ENCODE measurements at places on chromosomes 16 and 17.
A peak's percentile ranks its signal among the peaks of the same experiment; 100 is the strongest.

- no peak for DNase-seq
Observed at GRCh38 chr16:29824589-29825144, 4.4 kb downstream of the MVP start.

DNA sequence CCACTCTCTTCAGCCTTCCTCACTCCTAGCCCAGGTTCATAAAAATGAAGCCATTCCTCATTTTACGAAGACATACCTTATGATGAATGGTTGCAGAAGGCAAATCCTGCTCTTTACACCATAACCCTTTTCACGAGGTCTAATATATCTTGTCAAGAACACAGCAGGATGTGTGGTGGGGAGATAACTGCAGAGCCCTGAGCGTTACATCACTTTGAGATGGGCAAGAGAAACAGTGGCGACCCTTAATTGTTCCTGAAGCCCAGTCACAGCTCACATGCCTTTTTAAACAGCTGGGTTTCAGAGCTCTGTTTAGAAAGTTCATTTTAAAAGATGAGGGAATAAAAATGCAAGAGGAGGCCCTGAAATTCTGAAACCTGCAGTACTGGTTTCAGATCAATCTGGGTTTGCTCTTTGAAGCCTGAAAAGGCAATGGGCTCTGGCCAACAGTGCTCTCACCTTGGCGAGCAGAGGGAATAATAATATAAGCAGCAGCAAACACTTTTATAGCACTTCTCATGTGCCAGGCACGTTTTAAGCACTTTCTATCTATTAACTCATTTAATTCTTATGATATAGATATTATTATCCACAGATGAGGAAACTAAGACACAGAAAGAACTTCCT, 2.9 kb downstream of the FAM117A start:
- DNase-seq = no peak

DNA sequence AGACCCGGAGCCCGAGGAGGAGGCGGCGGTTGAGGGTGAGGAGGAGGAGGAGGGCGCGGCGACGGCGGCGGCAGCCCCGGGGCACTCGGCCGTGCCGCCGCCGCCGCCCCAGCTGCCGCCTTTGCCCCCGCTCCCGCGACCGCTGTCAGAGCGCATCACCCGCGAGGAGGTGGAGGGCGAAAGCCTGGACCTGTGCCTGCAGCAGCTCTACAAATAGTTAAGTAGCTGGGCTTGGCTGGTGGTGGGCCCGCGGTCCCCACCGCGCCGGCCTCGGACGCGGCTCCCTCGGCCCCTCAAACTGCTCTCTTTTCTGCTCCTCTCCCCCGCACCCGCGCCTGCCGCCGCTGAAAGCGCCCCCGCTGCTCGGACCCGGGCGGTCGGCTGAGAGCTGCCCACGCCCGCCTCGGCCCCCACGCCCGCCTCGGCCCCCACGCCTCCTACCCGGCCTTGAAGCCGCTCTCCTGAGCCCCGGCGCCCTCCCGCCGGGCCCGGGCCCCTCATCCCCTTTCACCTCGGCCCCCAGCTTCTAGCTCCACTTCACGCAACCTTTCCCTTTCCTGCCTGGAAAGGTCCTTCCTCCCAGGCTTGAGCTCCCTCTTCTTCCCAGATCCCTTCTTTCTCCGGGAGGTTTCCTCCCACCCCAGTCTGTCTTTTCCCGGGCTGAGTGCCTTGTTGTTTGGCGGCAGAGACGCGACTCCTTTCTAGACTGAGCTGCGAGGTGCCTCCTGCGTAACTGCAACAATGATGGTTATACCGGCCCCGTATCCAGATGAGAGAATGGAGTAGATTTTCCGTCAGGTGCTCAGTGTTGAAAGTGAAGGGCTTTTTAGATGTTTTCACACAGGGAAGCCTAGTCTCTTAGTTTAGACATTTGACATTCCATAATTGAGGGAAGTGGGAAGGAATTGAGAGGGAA, 850 bp downstream of the PPM1E start:
- peak; percentile 22 for DNase-seq

DNA sequence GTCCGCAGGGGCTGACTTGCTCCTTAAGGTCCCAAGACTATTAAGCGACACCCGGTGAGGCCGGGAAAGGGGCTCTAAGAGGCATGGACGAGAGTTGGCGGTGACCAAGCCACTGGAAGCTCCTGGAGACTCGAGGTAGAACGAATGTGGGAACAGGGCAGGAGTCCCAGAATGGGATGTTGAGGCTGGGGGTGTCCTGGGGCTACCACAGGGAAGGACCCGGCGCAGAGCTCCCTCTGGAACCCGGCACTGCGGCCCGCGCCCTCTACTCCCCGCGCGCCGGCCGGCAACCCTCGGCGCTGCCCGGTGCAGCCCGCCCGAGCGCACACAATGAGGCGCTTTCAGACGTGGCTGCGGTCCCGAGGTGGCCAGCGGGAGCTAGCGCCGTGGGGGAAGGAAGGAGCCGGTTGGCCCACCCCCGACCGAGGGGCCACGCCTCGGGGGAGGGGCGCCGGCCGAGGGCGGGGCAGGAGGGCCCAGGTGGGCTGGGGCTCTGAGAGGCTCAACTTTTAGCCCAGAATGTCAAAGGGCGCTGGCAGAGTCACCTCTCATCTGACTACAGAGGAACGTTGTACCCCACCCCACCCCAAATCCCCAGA, at the start of gene CHST6:
Gene CHST6, minus strand, starts transcription at position 366 of the 599 bp plus-strand sequence. CDS start 15,613 bp downstream, outside the sequence.
- DNase-seq = no peak

DNA sequence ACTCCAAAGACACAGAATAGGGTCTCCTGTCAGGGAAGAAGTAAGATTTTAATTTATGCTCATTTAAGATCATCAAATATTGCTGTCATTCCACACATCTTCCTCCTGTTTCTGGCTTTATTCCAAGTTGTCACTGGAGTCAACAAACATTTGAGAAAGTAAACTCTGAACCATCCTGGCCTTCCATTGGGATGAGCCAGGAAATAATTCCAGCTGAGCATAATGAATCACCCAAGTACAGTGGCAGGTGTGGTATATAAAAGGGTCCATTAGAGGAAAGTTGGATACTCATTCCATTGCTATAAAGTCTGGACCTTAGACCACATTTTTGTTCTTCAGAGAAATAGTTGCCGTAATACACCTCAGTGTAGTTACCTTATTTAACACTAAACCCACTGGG, 246.1 kb downstream of the SLC39A11 start:
- DNase-seq = no peak

DNA sequence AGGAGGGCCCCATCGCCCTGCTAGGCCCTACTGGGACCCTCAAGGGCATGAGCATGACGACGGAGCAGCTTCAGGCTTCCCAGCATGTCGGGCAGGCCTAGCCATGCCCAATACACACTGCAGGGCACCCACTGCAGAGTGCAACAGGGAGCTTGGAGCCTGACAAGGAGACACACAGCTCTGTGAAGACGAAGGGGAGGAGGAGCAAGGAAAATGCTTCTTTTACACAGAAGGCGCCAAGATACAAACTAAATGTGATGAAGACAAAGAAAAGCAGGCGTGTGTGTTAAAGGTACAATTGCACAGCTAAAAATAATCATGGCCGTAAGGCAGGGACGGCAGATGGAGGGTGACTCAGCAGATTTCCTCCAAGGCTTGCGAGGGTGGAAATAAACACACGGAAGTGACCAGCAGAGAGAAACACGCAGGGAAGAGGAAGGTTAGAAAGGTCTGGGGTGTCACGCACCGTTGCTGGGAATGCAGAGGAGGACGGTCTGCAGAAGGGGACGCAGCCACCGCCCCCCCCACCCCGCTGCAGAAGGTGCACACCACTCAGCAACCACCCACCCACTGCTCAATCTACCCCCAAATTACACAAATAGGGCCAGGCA, 108.5 kb downstream of the ZNF778 start:
- DNase-seq = no peak

- no peak for DNase-seq
Observed at GRCh38 chr17:38330941-38331411, 12.8 kb downstream of the GPR179 start.

DNA sequence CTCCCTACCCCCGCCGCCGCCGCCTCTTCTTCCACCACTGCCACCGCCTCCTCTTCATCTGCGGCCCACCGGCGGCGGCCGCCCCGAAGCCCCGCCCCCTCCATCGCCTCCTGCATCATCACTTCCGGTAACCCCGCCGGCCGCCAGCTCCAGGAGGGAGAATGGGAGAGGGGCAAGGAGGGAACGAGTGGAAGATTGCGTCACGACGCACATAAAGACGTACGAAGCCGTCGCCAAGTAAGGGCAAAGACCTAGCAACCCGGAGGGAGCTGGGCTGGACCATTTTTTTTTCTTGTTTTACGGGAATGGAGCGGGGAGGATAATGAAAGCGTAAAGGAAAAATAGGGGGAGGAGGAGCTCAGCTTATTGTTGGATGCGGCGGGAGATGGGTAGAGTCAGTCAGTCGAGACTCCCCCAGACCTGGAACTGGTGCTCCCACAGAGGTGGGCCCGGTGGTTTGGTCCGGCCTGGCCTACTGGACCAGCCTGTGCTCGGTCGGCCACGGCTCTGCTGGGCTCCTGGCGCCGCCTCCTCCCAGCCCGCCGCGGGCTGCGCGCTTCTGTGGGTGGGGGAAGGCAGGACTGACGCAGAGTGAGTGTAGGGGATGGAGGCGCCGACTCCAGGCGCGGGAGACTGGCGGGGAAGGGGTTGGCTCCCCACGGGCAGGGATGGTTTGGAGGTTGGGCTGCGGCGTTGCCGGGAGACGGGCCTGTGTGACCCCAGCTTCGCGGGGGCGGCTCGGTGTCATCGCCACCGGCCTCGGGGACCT, at the start of the genes DCUN1D3 and LYRM1:
Gene DCUN1D3, minus strand, starts transcription at position 60 of the 769 bp plus-strand sequence. CDS start 37,820 bp downstream, outside the sequence.
Gene LYRM1, plus strand, starts transcription at position 473 of the 769 bp plus-strand sequence. CDS start 14,785 bp downstream, outside the sequence.
- DNase-seq = peak; percentile 89

GRCh38 chr17:83186226-83186625, 106.8 kb downstream of the METRNL start:
- no peak for DNase-seq

DNA sequence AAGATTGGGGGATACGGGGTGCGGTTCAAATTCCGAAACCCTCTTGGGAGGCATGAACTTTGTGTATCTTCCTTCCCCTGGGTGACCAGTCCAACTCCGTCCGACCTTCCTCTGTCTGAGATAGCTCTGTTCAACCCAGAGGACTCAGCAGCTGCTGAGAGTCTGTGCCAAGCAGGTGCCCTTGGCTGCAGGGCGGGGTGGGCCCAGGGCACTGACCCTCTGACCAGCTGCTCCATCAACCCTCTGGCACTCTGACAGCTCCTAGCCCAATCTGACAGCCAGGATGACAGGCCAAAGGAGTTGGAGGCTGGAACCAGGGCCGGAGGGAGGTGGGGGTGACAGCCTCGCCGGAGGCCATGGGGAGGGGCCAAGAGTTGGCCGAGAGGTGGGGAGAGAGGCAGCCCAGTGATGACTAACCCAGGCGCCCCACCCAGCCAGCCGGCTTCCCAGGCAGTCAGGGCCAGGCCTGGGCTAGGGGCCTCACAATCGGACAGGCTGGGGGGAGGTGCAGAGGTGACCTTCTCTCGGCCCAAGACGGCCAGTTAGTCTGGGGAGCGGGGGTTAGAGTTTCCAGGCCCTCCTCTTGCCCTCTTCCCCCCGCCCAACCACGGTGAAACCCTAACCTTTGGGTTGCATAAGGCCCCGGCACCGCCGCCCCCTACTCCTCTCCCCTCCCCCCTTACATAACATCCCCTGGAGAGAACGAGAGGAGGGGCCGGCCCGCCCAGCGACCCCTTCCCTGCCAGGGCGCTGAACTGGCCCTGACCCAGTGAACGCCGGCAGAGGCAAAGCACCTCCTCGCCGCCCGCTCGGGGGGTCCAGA, 5.0 kb upstream of the TLCD2 start:
- no peak for DNase-seq

DNA sequence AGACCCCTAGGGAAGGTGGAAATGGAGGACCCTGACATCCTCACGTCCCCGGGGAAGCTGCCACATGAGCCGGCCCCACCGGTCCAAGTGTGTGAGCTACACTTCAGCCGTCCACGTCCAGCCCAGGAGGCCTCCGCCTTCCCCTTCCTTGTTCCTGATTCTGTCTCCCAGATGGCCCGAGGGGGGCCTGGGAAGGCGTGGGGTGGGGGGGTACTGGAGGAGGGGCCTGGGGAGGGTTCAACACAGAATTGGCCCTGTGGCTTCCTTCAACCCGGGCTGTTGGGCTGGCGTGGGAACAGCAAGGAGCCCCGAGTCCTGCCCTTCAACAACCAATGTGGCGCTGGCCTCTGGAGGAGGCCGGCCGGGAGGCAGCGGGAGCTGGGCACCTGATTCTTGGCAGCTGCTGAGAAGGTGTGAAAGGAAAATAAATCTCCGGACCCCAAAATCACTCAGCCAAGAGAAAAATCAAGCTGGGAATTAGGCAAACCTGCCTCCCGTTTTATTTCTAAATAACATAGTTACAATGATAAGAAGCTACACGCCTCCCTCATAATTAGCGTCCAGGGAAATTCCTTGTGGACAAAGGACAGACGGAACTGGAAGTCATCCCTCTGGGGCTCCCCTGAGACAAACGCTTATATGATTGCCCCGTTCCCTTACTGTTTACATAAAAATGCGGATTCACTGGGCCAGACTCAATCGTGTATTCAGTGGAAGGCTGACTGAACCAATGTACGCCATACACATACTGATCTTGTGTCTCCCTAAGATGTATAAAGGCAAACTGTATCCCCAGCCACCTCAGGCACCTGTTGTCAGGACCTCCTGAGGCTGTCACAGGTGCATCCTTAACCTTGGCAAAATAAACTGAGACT, 1.8 kb upstream of the APRT start:
- no peak for DNase-seq

DNA sequence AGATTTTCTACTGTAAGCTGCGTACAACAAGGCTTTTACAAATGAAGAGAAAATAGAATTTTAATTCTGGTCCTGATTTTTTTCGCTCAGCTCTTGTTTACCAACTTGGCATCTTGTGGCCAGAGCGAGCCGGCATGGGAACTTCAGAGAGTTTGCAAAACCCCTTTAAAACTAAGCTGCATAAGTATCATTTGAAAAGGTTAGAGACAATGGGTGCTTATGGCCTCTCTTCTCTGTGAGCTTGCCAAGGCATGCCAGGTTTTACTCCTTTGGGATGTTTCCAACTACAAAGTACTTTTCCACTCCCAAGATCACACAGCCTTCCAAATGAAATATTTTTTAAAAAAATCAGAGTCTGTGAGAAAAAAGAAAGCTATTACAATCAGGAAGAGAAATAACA, 62.4 kb upstream of the FA2H start:
- peak; percentile 37 for DNase-seq

DNA sequence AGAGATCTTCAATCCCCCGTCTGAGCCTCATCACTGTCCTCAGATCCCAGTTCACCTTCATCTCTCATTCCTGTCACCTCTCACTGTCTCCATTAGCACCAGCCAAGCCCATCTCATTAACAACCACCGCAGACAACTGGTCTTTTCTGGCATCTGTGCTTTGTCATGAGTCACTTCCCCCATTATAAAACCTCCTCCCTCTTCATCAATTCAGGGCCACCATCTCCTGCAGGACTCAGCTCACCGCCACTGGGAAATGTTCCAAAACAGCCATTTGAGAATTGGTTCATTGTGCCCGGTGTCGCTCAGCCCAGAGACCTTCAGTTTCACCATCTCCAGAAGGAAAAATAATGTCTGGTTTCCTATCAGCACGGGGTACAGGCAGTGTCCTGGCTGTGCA, 56.9 kb upstream of the TEKT3 start:
- DNase-seq = no peak

Measured in NCI-H1105 (cell line).